HT1080 (cell line): ENCODE measurements at places on chromosomes 2 and 18.

DNA sequence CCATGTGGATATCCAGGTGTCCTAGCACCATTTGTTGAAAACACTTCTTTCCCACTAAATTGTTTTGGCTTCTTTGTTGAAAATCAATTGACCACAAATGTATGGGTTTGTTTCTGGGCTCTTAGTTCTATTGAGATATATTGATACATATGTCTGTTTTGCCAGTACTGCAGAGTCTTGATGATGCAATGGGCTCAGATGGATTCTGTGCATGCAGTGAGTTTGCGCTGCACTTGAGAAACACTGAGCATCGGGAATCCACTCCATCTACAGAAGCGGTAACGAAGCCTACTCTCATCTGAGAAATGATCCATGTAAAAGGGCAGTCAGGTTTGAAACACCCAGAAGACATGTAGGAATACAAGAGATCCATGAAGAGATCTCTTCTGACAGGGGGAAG lies 21.9 kb upstream of the DNAJC10 start:
- DNase-seq = no peak

DNA sequence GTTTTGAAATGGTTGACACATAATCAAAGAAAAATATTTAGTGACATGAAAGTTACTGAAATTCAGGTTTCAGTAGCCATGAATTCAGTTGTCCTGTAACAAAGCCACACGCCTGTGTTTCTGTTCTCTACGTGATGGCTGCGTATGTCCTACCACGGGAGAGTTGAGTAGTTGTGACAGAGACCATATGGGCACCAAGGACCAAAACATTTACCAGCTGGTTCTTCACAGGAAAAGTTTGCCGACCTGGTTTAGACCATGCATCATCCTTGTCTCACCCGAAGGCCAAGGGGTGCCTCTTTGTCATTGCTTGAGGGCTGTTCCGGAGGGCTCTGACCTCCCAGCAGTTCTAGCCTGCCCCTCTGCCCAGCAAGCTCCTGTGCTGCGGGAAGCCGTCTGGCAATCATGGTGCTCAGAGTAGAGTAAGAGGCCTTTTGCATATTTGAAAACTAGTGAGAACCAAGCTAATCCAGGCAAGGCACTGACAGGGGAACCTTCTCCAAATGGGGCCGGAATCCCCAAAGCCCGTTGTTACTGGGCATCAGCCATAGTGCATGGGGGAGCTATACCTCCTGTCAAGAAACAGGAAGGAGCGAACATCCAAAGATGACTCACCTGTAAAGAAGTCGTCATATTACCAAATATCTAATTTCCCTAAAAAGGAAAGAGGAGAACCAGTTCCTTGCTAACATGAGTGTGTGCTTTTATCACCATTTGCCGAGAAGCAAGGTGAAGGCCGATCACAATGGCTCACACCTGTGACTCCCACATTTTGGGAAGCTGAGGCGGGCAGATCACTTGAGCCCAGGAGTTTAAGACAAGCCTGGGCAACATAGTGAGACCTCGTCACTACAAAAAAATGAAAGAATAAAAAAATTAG lies 92.6 kb upstream of the RAB12 start:
- peak; percentile 58 for DNase-seq

DNA sequence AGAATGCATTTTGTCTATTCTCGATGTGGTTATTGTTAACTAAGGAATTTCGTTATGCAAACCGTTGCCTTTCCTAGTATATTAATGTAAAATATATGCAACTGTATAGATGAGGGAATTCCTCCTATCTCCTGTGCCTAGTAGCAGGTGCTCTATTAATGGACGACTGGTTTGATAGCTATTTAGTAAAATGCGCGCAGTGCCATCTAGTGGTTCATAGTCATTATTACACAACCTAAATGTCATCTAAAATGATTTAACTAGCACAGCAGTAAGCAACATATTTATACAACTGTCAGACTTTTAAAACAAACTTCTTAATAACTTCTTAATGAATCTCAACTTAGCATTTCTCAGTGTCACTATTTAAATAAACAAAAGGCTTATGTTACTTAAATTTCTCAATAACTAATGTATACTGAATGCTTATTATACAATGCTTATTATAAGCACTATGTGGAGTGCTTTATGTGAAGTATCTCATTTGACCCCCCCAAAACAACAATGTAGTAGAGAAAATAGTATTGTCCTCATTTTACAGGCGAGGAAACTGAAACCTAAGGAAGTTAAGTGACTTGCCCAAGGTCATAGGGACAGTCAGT lies 77.9 kb downstream of the DTNA start:
- peak; percentile 49 for DNase-seq

- DNase-seq = no peak
These were observed 127.0 kb upstream of the AGAP1 start for GRCh38 chr2:235366807-235367206.

DNA sequence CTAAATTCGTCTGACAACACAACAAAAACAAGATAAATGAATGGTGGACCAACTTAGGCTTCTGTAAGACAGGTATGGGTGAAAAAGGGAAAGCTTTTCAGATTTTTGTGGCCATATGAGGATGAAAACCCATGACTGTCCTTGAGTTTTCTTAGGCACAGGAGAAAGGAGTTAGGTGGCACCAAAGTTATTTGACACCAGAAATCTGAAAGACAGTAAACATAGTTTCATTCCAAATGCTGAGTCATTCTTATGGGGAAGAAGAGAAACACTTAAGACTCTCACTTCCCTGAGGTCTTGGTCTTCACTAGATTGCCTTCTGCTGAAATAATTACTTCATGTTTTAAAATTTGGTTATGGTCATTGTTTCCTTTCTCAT lies 5.2 kb upstream of the GPD2 start:
- DNase-seq = peak; percentile 79

DNA sequence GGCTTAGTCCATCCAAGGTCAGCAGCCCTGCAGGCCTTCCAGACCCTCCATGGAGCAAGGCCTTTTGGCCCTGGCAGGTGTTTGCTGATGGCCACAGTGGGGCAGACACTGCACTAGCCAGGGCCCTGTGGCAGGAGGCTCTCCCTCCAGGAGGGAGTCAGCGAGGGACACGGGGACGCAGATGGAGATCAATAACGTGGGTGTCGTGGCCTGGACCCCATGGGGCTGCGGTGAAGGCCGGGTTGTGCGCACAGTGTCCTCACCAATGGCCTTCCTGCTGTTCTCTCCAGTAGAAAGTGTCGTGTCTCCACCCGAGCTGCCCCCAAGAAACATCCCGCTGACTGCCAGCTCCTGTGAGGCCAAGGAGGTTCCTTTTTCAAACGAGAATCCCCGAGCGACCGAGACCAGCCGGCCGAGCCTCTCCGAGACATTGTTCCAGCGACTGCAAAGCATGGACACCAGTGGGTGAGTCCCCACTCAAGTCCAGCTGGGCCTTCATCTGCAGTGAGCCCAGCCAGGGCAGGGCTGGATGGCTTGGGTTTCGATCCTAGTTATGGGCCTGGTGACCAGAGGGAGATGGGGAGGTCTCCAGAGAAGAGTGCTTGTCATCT lies 65.4 kb downstream of the INPP5D start:
- DNase-seq = no peak

DNA sequence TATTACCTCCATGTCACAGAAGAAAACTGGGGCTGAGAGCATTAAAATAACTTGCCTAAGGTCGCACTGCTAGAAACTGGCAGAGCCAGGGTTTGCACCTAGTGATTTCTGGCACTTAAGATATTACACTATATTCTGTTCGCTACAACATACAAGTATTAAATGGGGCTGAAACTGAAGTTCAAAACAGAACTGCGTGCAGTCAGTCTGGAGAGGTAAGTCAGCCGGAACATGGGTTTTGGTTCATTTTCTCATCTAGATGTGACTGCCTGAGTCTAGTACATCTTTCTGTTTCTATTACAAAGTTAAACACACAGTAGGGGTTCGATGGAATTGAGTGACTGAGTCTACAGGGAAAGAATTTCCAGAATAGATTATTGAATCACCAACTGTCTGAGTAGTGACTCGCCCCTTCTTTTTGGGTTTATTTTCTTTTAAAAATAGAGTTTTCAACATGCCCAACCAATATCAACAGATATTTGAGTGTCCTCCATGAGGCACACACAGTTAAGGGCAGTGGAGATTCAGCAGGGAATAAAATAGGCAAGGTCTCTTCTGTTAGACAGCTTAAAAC lies 150.8 kb downstream of the RNF152 start:
- DNase-seq = no peak
